ENCODE measurements at places on chromosomes 2 and 18. TPM values are rescaled to one million over a fixed set of nuclear protein-coding genes. Genes with fewer than 3 reads are reported as not detected.

- H3K27me3 ChIP-seq, result no peaks in the 10 kb centered on the region
- H3K4me1 ChIP-seq, result peaks cover 4% of the 10 kb centered on the region
- peak overlapping the region; percentile 45 for H3K27ac ChIP-seq
- DNase-seq, result peak; percentile 81
- no peaks in the 10 kb centered on the region for H3K36me3 ChIP-seq
These were observed 380.6 kb downstream of the TGIF1 start for GRCh38 chr18:3830604-3831003.

DNA sequence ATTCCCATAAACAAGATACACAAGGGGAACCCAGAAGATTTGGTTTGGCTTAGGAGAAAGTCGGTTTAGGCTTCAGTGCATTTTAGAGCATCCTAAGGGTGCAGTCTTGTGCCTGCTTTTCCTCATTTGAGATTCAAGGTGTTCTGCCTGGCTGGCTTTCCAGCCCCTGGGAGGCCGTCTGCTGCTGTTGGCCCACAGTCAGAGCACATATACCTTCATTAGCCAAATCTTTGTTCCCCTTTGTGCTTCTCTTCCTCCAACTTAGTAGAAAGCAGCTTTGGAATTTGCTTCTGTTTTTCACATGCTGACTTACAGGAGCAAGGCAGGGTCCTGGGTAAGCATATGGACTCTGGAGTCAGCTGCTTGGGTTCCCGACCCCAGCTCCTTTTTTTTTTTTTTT, 477.1 kb upstream of the TCF4 start:
- no peak overlapping the region for H3K4me3 ChIP-seq
- no peaks in the 10 kb centered on the region for H3K27me3 ChIP-seq
- no peak for DNase-seq

DNA sequence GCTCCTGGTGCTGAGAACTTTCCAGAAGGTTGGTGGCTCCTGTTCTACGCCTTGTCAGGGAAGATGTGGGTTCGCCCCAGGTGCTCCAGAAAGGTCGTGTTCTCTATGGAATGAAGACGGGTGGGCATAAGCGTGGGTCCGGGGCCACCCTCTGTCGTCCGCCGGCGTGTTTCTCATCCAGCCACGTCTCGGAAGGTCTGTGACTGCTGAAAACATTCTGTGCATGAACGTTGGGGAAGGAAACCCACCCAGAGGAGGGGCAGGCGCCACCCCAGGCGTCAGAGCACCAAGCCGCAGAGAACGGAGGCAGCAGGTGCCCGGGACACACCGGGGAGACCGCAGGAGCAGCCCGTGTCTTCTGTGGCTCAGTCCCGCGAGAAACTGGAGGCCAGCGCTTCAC, 118.2 kb downstream of the RTP5 start:
- no peaks in the 10 kb centered on the region for H3K4me1 ChIP-seq
- DNase-seq, result no peak
- H3K27ac ChIP-seq, result no peak overlapping the region
- H3K4me3 ChIP-seq, result no peak overlapping the region

DNA sequence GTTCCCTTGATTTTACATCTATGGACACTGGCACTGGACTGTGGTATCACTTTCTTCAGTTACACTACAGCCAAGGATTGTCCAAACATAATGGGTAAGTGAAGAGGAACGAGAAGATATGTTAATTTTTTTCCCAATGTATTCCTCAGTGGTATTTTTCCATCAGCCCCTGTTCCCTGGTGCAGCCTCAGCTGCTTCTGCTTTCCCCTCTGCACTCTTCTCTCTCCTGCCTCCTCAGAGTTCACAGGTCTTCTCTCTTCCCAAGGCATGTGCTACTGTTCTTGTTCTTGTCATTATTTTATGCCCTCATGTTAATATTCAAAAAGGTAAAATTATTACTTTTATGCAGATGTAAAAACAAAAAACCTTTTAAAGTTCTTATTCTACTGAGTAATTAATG, 378.0 kb upstream of the NRXN1 start:
- H3K4me3 ChIP-seq, result no peak overlapping the region
- H3K27ac ChIP-seq, result no peak overlapping the region
- no peak for DNase-seq
- no peaks in the 10 kb centered on the region for H3K36me3 ChIP-seq
- no peaks in the 10 kb centered on the region for H3K27me3 ChIP-seq
- H3K4me1 ChIP-seq, result peaks cover 4% of the 10 kb centered on the region

DNA sequence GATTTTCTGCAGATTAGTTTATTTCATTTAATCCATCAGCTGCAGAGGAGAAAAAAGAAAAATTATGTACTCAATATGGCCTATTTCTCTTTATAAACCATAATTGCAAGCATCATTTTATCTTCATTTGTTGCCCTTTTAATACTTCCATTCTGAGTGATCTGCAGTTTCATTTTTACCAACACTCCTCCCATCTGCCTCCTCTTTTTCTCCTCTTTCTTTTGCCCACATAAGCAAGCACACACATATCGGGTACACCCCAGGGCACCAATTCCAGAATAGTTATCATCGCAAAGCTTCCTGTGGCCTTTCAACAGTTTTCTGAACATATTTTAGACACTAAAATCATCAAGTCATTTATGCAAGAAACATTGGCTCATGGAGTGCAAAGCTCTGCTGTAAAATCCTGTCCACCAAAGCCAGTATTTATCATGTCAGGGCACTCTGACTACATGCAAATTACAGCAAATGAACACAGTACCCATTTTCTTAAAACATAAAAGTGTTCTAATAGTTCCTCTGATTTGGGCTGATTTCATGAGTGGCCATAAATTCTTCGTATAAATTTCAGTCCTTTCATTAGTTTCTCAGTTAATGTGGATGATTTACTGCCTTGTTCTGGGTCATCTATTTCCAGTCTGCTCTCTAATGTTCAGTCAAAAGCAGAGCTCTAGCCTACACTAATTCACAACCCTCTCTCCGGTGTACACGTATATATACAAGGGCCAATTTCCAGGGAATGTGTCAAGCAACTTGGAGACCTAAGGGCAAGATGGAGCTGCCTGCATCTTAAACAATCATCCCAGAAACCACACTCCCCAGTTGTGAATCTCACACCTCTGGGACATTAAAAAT, 281.3 kb downstream of the STK39 start:
- H3K27ac ChIP-seq, result peak overlapping the region; percentile 56
- peaks cover 2% of the 10 kb centered on the region for H3K36me3 ChIP-seq
- no peak overlapping the region for H3K4me3 ChIP-seq

GRCh38 chr2:151334082-151334815, 23.1 kb upstream of the TNFAIP6 start:
- peak overlapping the region; percentile 77 for H3K27ac ChIP-seq
- H3K36me3 ChIP-seq, result no peaks in the 10 kb centered on the region
- peak; percentile 94 for DNase-seq
- no peak overlapping the region for H3K4me3 ChIP-seq

DNA sequence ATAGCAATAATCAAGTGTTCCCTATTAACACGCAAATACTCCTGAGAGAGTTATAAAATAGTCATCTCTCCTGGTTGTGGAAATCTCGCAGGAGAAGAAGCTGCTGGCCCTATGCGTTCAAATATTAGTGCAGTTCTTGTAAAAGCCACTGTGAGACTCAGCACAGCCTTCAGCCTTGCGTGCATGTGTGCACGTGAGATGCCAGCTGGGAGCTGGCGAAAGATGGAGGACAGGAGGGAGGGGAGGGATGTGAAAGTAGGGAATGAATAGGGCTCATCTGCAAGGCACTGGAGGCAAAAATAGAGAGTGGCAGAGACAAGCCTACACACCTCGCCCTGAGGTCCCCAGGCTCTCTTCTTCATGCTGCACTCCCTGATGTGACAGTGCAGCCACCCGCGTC, 126.5 kb downstream of the INO80D start:
- DNase-seq, result no peak
- H3K4me3 ChIP-seq, result no peak overlapping the region
- peaks cover 19% of the 10 kb centered on the region for H3K27me3 ChIP-seq
- H3K4me1 ChIP-seq, result no peaks in the 10 kb centered on the region

DNA sequence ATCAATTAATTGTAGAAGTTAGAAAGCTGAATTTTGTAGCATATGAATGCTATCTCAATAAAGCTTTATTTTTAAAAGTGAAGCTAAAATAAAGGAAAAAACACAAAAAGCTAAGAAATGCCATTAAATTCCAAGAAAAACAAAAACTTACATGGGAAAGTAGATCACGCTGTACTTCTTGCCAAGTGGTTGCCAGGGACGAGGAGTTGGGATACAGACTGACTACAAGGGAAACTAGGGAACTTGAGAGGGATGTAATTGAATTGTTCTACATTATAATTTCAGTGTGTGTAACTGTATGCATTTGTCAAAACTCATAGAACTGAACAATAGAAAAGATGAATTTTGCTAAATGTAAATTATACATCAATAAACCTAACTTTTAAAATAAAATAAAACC, 108.1 kb downstream of the DYM start:
- no peak for DNase-seq
- no peaks in the 10 kb centered on the region for H3K4me1 ChIP-seq
- H3K36me3 ChIP-seq, result no peaks in the 10 kb centered on the region
- H3K27ac ChIP-seq, result no peak overlapping the region
- H3K27me3 ChIP-seq, result no peaks in the 10 kb centered on the region

DNA sequence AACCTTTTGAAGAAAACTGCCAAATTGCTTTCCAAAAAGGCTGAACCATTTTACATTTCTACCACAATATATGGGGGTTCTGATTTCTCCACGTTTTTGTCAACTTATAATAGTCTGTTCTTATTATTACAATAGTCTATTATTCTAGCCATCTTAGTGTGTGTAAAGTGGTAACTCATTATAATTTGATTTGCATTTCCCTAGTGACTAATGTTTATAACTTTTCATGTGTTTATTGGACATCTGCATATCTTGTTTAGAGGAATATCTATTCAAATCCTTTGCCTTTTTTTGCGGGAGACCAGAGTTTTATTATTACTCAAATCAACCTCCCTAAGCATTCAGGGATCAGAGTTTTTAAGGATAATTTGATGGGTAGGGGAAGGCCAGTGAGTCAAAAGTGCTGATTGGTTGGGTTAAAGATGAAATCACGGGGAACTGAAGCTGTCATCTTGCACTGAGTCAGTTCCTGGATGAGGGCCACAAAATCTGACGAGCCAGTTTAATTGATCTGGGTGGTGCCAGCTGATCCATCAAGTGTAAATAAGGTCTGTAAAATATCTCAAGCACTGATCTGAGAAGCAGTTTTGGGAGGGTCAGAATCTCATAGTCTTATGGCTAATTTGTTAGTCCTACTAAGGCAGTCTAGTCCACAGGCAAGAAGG, 303.4 kb upstream of the NCKAP5 start:
- H3K27ac ChIP-seq, result no peak overlapping the region
- no peak overlapping the region for H3K4me3 ChIP-seq
- H3K27me3 ChIP-seq, result peaks cover 2% of the 10 kb centered on the region

DNA sequence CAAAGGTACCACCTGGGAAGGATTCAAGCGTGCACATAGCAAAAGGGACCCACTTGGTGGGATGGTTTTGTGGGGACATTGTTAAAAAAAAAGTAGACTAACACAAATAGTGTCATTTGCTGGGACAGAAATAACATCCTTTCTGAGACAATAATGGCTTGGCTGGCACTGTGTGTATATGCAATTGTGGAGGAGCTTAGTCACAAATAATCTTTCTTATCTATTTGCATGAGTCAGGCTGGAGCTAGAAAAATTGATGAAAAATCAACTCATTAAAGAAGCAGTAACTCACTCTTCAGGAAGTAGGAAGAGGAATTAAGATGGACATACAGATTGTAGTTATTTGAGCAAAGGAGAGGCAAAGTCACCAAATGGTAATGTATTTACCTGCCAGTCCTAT, 29.5 kb upstream of the ITGB6 start:
- peaks cover 17% of the 10 kb centered on the region for H3K4me1 ChIP-seq
- DNase-seq, result peak; percentile 62
- H3K4me3 ChIP-seq, result no peak overlapping the region
- H3K36me3 ChIP-seq, result no peaks in the 10 kb centered on the region
- no peak overlapping the region for H3K27ac ChIP-seq
- H3K27me3 ChIP-seq, result no peaks in the 10 kb centered on the region

- H3K4me3 ChIP-seq, result no peak overlapping the region
- no peak overlapping the region for H3K27ac ChIP-seq
- peaks cover 15% of the 10 kb centered on the region for H3K4me1 ChIP-seq
These were observed 168.0 kb upstream of the REV1 start for GRCh38 chr2:99657691-99658258.

- H3K4me3 ChIP-seq, result no peak overlapping the region
- no peaks in the 10 kb centered on the region for H3K27me3 ChIP-seq
- H3K36me3 ChIP-seq, result no peaks in the 10 kb centered on the region
These were observed 98.9 kb downstream of the EIPR1 start for GRCh38 chr2:3278521-3279218.

- H3K27ac ChIP-seq, result no peak overlapping the region
- no peaks in the 10 kb centered on the region for H3K36me3 ChIP-seq
- H3K4me3 ChIP-seq, result no peak overlapping the region
- no peaks in the 10 kb centered on the region for H3K27me3 ChIP-seq
- H3K4me1 ChIP-seq, result 0 out of 2 replicates have a peak, but pooled peaks cover 2% of the 10 kb centered on the region
These were observed 72.7 kb downstream of the PLB1 start for GRCh38 chr2:28568533-28568932.

DNA sequence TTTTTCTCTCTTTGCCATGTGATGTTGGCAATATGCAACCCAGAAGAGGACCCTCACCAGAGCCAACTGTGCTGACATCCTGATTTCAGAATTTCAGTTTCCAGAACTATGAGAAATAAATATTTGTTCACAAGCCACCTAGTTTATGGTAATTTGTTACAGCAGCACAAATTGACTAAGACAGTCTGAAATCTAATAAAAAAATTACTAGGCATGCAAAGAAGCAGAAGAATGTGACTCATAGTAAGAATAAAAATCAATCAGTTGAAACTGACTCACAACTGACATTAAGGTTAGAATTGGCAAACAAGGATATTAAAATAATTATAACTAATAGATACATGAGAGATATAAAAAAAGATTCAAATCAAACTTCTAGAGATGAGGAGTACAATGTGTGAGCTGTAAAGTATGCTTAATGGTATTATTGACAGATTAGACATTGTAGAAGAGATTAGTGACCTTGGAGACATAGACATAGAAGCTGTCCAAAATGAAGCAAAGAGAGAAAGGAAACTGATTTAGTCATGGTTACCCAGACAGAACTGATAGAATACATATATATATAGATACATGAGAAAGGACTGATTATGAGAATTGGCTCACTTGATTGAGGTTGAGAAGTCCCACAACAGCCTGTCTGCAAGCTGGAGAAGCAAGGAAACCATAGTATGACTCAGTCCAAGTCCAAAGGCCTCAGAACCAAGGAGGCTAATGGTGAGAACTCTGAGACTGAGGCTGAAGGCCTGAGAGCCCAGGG, 27.8 kb upstream of the TTC39C start:
- no peaks in the 10 kb centered on the region for H3K27me3 ChIP-seq
- H3K4me1 ChIP-seq, result peaks cover 11% of the 10 kb centered on the region
- H3K36me3 ChIP-seq, result no peaks in the 10 kb centered on the region
- H3K27ac ChIP-seq, result no peak overlapping the region
- no peak for DNase-seq

ARHGEF4 gene
- 3.3 TPM for total RNA-seq

OTOS gene
- total RNA-seq, result not detected

NT5DC4 gene
- total RNA-seq, result not detected

CCBE1 gene
- total RNA-seq, result 93.9 TPM

DYNAP gene
- total RNA-seq, result not detected

C2orf15 gene
- under 0.01 TPM for total RNA-seq

M1AP gene
- not detected for total RNA-seq

SRD5A2 gene
- not detected for total RNA-seq

TNFAIP6 gene
- total RNA-seq, result 2.2 TPM

KIDINS220 gene
- total RNA-seq, result 80.3 TPM

CNTNAP5 gene
- total RNA-seq, result not detected

HNRNPLL gene
- total RNA-seq, result 49.2 TPM

UGT1A10 gene
- total RNA-seq, result not detected

Data from IMR-90 (cell line).